ENCODE measurements at places on chromosomes 5 and 9.

DNA sequence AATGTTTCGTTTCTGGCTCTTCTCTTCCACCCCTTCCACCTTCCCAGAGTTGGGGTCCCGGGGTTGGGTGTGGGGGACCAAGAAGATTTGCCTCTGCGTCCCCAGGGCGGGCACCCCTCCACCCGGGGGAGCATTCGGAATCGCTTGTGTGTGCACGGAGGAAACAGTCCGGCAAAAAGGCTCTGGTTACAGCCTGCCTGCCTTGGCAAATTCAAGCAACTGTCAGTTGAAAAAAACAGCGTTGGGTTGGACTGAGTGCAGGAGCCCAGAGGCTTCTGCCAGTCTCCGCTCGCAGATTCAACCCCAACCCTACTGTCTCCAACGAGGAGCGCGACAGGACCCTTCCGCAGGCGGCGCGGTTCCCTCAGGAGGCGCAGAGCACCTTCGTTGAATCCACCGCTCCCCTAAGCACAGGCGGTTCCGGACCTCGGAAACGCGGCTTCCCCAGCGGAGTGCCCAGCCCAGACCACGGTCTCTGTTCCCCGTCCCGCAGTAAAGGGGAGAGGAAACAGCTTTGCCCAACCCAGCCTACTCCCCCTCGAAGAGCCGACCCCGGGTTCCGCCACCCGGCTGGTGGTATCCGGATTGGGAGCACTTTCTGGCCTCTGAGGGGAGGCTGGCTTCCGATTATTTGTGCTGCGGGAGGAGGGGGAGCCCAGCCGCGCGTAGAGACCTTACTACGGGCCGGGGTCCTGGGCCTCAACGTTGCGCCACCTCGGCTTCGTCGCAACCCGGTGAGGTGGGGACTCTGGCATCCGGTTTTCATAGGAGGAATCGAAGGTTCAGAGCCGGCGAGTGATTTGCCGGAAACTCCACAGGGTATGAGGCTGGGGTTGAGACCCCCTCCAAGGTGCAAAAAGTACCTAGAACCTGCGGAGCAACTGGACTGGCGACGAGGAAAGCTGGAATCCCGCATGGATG lies 9.6 kb downstream of the LHX6 start:
- peak; percentile 90 for DNase-seq

DNA sequence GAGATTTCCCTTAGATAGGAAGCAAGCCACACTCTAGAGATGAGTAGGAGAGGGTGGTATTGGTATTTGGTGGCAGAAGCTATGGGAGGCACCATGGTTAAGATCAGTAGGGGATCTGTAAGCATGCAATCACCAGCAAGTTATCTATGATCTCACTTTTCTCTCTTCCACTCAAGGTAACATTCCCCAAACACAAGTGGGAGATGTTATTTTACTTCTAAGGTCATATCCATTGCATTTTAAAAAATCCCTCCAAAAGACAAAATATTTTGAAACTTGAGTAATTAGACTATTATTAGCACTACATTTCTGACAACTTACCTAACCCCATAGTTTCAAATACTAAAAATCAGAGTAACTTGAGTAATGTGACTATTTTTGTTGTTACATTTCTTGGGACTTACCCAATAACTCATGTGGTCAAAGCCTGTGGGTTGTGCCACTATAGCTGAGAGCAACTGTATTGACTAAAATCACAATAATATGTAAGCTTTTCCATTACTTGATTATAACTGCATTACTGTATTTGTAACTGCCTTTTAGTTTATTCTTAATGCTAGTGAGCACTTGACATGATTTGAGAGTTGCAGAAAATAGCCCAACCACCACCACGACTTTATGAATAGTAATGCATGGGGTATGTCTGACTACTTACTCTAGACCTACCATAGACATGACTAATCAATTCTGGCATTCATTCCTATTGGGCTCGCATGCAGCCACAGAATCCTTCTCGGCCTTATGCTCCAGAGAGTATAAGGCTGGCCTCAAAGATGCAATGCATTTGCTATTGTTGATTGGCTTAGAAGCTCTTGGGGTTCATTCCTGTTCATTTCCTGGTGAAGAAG lies 264.7 kb downstream of the TRIM32 start:
- no peak for DNase-seq

GRCh38 chr9:81669041-81669651 lies 20.2 kb downstream of the TLE1 start:
- DNase-seq = no peak

DNA sequence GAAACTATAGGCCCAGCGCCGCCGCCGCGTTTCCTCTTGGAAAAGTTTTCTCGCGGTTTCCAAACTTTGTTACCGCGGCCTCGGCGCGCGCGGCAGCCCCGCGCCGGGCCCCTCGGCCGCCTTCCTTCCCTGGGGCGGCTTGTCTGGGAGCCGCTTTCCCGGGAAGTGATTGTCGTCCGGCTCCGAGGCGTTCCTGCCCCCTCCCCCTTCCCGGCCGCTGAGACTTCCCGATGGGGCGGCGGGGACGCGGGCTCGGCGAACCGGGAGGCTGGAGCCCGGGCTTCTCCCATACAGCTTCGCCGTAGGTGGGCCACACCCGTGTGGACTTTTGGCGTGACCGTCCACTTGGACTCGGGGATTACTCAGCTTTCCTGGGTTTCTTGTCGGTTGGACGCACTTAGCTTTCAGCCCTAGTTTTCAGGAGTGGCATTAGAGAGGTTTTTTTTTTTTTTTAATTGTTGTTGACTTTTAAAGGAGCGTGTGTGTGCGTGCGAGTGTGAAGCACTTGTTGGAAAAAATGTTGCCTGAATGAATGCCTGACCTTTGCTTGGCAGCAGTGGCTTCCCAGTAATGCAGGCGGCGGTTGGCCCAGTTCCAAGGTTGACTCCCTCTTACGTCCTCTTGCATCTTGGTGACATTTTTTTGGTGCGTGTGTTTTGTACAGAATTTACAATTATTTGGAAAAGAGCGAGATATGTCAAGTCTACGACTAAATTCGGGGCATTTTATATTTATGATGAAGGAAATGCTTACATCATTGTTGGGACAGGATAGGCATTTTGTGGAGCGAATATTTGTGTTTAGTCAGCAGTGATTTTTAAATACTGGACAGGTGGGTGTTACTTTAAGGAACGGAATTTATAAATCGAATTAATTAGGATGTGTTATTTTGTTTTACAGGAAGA lies 821 bp downstream of the CTNNA1 start:
- DNase-seq = peak; percentile 72

GRCh38 chr5:68245319-68245718 lies 29.8 kb downstream of the PIK3R1 start:
- DNase-seq = no peak

GRCh38 chr5:27906931-27907601 lies 868.7 kb upstream of the CDH9 start:
- no peak for DNase-seq

GRCh38 chr9:78541868-78542443 lies 245.0 kb downstream of the PSAT1 start:
- DNase-seq = no peak

DNA sequence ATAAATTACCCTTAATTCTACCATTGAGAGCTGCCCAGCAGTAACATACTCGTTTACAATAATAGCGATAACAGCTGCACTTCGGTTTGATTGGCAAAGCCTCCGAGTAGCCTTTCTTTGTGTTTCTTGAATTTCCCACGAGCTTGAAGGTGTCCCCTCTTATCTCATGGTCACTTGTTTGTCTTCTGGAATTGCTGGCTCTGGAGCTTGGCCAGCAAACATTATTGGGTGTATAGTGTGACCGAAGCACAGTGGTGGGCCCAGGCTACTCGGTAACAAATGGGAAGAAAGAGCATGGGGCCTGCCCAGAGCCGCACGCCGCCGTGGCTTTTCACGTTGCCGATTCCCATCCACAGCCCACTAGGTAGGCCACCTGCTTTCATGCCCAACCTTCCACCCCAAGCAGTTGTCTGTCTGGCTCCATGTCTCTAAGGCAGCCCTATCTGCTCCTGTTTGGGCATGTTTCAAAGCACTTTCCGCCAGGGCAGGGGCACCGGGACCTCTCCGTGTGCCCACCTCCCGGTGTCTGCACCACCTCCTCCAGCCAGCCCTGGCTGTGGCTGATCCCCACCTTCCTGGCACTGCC lies 8.7 kb downstream of the STKLD1 start:
- no peak for DNase-seq
